ENCODE measurements at places on chromosomes 16 and 17.

DNA sequence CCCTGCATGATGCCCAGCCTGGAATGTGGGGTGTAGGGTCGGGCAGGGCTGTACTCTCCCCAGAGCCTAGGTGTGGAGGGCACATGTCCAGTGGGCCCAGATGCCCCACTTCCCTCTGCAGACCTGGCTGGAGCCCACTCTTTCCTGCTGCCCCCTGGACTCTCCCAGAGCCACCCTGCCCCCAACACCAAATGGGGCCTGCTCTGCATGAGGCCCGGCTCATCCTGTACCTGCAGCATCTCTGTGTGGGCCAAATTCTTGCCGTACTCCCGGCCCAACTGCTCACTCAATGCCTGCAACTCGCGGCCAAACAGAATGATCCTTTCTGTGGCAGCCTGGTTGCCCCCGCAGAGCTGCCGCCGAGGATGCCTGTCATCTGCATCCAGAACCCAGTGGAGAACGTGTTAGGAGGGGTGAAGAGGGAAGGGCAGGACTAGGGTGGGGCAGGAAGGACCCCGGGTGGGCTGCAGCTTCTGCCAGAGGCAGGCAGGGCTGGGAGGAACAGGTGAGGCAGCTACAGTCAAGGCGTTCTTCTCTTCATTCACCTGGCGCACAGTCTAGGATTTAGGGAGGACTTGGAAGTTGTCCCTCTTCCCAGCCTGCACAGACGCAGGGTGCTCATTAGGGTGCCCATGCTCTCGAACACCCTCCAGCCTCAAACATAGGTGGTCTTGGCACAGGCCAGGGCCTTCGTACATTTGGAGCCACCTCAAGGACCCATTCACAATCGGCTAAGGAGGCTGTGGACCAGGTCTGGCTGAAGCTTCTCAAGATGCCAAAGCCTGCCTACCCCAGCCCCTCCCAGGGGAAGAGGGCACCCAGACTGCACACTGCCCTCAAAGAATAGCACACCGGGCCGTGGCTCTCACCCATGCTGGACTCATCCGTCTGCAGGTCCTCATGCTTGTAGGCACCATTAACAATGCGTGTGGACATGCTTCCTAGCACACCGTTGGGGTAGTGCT is 8.7 kb upstream of the GFOD2 start:
- no peak for DNase-seq

GRCh38 chr16:85574672-85575475 is 38.2 kb upstream of the GSE1 start:
- no peak for DNase-seq

DNA sequence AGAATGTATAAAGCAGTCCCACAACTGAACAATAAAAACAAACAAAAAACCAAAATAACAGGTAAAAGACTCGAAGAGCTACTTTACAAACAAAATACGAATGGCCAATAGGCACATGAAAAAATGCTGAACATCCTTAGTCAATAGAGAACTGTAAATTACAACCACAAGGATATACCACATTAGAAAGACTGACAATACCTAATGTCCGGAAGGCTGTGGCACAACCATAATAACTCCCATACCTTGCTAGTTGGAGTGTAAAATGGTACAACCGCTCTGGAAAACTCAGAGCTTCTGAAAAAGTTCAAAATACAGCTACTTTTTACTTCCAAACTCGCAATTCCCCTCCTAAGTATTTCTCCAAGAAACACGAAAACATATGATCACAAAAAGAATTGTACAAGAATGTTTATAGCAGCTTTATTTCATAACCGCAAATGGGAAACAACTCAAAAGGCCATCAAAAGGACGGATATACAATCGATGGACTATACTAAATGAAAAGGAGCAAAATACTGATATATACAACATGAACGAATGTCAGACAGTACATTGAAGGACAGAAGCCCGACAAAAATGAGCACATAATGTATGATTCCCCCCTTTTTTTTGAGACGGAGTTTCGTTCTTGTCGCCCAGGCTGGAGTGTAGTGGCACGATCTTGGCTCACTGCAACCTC is 2.3 kb downstream of the TP53 start:
- no peak for DNase-seq

DNA sequence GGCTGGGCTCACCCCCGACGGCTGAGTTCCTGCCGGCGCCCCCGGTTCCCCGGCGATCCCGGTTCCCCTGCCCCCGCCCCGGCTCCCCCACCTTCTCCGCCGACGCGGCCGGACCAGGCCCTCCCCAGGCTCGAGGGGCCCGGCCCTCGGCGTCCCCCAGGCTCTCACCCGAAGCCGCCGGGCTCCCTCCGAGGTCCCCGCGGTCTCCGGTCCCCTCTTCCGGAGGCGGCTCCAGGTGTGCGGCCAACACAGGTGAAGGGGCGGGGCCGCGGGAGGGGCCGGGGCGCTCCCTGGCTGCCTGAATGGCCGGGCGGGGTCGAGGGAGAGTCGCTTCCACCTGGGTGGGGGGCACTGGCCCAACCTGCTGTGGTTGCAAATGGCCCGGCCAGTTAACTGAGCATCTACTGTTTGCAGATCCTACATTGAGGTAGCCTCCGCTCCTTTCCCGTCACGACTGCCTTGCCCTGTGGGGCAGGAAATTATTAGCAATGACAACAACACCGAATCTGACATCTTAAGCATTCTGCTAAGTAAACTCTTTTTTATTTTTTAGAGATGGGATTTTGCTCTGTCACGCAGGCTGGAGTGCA is at the start of gene BICDL2:
Gene BICDL2 (minus strand): TSS at position 219 of the 590 bp plus-strand sequence. CDS start 1,448 bp downstream, outside the sequence.
- DNase-seq = no peak
